ENCODE measurements at places on chromosomes 6 and 20.

GRCh38 chr6:1200081-1200408 is 111.9 kb upstream of the FOXQ1 start:
- DNase-seq: no peak

DNA sequence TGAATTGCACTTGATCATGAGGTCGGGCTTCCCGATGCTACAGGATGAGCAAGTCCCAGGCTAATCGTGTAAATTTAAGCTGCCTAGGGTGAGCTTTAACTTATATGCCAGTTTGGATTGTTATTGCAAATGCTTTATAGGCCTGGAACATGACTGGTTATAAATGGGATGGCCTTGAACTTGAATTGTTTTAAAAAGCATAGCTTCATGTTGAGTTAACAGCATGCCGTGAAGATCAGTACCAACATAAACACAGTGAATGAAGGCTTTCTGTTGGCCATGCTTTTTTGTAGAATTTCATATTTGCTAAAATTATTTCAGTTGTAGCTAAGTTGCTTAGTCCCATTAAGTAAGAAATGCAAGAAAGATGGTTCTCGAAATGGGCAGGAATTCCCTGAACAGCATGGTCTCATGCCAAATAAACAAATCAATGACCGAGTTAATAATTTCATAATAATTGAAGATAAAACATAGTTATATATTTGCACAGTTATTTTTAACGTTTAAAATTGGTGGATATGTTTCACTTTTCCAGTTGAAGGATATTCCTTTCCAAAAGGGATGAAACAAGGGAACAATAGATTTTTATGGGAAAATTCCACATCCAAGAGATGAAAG is 76.6 kb upstream of the ARID1B start:
- no peak for DNase-seq

- no peak for DNase-seq
Observed at GRCh38 chr6:138107078-138107751, at the start of gene PERP. PERP (minus strand) TSS chr6:138107419; CDS start chr6:138107340, 79 bp downstream.

DNA sequence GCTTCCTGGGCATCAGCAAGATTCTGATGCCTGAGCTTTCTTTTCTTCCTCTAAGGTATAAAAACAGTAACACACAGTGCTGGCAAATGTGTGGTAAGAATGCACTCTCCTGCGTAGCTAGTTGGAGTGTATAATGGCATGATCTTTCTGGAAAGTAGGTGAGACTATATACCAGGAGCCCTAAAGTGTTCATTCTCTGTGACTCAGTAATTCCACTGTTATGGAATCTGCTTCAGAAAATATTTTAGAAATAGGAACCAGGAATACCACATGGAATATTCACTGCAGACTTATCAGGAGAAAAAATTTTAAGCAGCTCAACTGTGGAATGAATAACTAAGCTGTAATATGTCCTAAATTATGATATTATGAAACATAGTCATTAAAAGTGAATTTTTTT is 16.9 kb upstream of the CSE1L start:
- DNase-seq: no peak

DNA sequence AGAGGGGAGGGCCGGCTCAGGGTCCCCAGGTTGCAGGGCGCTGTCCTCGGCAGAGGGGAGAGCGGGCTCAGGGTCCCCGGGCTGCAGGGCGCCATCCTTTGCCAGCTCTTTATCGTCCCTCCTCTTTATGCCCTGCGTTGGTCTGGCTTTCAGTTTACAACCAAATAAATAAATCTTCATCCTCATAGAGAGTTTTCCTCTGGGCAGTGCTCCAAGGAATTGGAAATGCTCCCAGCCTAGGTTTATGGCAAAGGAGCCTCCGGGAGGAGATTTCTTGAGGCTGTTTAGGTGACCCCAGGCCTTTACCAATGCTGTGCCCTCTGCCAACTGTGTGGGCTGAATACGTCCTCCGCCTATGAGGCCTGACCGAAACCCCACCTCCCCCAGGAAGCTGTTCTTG is 60.2 kb downstream of the CHMP4B start:
- DNase-seq: no peak

Data from NCI-H446 treated with DMSO at 0.1 percent for 48 hours (cell line).